CD4-positive, alpha-beta T cell treated with Interleukin-15 for 1 hour (primary cell): ENCODE measurements at places on chromosomes 3 and 15.
A peak's percentile ranks its signal among the peaks of the same experiment; 100 is the strongest.

- no peak for DNase-seq
These were observed 43.3 kb upstream of the MITF start for GRCh38 chr3:69695933-69696332.

DNA sequence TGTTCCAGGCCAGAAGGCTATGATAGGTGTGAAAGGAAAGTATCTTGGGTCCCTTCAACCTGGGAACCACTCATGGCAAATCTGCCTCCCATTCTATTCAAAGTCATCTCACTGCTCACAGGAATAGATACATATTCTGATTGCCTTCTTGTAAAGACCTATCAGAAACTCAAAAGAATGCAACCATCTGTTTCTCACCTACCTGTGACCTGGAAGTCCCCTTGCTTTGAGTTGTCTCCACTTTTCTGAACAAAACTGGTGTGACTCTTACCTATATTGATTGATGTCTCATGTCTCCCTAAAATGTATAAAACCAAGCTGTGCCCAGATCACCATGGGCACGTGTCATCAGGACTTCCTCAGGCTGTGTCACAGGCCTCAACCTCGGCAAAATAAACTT lies 1149.3 kb downstream of the NSUN3 start:
- DNase-seq = no peak

- no peak for DNase-seq
These were observed 59.9 kb upstream of the RASGRP1 start for GRCh38 chr15:38624244-38625205.

- no peak for DNase-seq
These were observed 28.7 kb downstream of the USP8 start for GRCh38 chr15:50452927-50453326.

- DNase-seq = no peak
These were observed 71.9 kb downstream of the FILIP1L start for GRCh38 chr3:100042166-100042981.

DNA sequence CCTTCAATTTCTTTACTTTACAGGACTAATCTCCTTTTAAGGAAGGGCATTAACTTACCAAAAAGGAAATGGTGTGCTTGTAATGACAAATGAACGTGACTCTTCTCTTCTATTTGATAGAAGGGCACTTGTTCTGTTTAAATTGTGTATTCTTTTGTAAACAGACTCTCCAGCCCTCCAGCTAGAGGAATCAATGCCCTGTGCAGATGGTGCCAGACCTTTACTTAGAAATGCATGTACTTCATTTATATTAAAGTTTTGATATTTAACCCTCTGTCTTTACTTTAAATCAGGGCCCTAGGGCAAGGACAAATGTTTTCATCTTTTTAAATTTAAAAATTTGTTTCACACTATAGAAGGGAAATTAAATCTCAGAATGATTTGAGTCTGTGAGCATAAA lies 355.1 kb downstream of the GBE1 start:
- no peak for DNase-seq

DNA sequence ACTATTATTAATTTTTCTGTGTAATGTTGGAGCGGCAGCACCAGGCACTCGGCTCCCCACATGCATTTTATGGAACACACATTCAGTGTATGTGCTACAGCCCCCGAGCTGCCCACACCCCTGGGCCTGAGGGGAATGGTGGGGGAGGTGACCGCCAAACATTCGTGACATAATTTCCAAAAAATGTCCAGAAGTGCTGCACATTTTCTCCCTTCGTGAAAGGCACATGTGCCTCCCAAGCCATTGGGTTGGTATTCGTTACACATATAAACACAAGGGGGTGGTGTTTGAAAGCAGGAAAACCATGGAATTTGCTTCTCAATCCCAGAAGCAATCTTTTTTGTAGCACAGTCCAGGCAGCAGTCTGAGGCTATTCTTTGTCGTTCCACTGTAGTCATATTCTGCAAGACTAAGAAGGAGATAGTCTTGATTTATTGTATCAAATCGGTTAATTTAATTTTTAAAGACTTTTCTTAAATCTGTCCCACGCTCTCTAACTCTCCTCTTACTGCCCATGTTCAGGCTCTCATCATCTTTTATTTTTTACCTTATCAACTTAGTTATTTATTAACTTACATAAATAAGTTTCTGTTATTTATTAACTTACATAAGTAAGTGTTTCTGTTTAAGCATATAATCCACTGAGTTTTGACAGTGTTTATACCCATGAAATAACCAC lies 39.2 kb upstream of the POLR2M start:
- no peak for DNase-seq

DNA sequence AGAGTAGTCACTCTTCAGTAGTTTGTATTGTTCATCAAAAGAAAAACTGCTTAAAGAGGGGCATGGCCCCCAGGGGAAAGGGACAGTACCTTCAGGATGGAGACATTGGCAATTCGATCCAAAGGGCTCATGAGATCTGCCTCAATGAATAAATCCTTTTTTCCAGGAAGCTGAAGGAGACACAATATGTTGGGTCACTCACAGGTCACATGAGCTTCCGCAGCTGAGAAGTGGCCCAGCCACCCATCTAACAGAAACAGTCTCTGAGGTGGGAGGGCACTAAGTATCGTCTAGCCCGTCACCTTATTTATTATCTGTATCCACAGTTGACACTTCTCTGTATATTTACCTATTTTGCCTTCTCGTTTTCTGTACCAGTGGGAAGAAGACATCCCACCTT lies 4.7 kb downstream of the VPS33B start:
- no peak for DNase-seq

GRCh38 chr15:62407962-62408361 lies 242.9 kb upstream of the C2CD4B start:
- DNase-seq = no peak

DNA sequence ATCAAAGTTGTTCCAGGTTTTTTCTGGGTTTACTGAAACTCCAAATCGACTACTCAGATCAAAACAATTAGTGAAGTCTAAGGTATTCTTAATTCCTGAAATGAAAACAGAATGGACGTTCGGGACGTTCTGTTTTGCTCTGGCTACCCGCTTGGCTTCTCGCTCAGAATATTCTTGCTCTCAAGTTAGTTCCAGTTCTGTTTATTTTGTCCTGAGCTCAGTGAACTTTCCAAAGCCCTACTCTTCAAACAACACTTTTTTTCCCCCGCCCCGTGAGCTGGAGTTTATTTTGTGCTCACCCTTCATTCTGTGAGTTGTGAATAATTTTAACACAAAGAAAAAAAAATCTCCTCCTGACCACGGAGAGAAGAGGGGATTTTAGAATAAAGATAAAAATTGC lies 72.6 kb downstream of the SAMMSON start:
- no peak for DNase-seq

GRCh38 chr3:3998140-3998922 lies 199.1 kb downstream of the LRRN1 start:
- no peak for DNase-seq

DNA sequence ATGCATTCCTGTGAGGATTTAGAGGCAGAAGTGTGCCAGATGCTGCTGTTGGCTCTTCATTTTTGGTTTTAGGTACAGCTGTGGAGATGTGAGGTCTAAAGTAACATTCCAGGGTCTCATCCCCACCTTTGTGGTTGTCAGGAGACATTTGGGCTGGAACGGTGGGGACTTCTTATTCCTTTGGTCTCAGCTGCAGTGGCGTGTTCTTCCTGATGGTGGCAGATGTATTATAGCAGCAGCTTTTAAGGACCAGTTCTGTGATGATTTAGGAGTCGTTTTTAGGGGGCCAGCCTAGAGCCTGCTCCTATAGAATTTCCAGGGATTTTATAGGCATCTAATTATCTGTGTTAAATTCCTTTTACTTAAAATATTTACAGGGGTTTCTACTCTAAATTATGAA lies 221.0 kb upstream of the EOMES start:
- no peak for DNase-seq

GRCh38 chr15:52651868-52652267 lies 27.3 kb downstream of the ATOSA start:
- DNase-seq = peak; percentile 46

GRCh38 chr3:112587336-112587735 lies 25.5 kb downstream of the SLC35A5 start:
- DNase-seq = no peak

DNA sequence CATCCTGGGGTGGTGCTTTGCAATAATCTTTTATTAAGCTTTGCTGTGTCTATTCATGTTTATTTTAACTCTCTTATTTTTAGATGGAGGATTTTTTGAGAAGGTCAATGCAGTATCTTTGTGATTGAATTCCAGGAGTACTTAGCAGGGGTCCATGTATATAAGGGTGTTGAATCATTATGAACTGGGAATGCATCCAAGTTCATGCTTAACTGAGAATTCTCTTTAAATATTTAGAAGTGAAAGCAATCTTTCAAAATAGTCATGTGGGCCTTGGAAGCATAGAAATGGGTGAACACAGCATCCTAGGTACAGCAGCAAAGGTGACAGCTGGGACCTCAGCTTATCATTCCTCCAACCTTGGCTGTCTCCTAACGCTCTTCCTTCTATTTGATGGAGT lies 27.3 kb downstream of the SPTSSB start:
- DNase-seq = no peak

- DNase-seq = no peak
These were observed 44.3 kb upstream of the UBE2E1 start for GRCh38 chr3:23761440-23761896.

DNA sequence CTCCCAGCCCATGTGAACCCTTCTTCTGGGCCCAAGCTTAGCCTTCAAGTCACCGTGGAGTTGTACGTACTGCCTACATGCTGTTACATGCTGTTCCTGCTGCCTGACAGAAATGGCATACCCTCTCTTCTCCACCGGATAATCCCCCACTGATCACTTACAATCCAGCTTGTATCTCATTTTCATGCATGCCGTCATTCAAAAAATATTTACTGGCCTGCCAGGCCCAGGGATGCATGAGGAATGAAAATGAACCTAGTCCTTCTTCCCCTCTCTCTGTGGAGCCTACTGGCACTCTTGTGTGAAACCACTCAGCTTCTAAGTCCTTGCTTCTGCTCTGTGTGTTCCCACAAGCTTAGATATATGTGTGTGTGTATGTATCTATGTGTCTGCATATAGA lies 60.6 kb downstream of the WNT5A start:
- DNase-seq = no peak

GRCh38 chr15:41900526-41901380 lies 6.9 kb upstream of the SPTBN5 start:
- no peak for DNase-seq

- no peak for DNase-seq
These were observed 69.0 kb upstream of the FNDC3B start for GRCh38 chr3:171970301-171970788.

- DNase-seq = no peak
These were observed 433 bp downstream of the FILIP1L start for GRCh38 chr3:100113723-100114412.

- DNase-seq = no peak
These were observed 202.8 kb upstream of the BCL6 start for GRCh38 chr3:187947927-187948682.

DNA sequence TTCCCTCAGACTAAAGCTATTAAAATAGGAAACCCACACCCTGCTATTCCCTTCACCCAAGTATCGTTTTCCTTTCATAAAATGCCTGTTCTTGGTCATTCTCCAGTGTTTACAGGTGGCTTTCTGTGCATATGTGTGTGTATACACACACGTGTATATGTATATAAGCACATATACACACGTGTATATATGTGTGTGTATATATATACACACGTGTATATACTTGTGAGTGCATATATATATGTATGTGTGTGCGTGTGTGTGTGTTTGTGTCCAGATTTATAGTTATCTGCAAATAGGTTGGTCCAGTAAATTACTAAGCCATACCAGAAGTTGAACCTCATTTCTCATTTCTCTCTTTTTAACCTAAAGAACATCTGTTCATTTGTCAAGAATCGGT lies 15.7 kb upstream of the TEX9 start:
- DNase-seq = no peak

DNA sequence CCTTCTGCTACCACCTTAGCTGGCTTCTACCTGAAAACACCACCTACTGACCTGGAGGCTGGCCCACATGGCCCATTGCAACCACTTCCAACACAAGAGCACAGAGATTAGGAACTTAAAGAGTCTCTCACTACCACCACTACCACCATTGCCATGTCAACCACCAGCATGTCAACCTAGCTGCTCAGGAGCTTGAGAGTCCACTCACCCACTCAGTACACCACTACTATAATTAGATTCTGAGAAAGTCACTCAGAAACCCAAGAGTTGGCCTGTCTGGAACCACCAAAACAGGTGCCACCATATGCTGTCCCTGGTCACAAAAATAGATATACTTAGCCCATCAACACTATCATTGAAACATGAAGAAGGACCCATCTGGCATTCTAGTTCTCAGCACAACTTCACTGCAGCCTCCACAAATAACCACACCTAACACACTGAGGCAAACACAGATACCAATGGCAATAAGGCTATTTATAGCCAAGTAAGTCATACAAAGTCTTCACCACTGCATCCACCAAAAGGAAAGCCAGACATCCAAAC lies 806.7 kb upstream of the EPHA6 start:
- DNase-seq = no peak

GRCh38 chr3:110518031-110518430 lies 553.6 kb upstream of the NECTIN3 start:
- no peak for DNase-seq

- no peak for DNase-seq
These were observed 93.0 kb upstream of the C2CD4B start for GRCh38 chr15:62257996-62258521.

GRCh38 chr15:70589221-70589620 lies 174.1 kb downstream of the UACA start:
- no peak for DNase-seq

GRCh38 chr15:48682942-48683651 lies 37.6 kb upstream of the FBN1 start:
- DNase-seq = no peak

- DNase-seq = no peak
These were observed 1.2 kb upstream of the TMOD2 start for GRCh38 chr15:51750186-51750585.

GRCh38 chr15:89399238-89400115 lies 64.9 kb upstream of the POLG start:
- peak; percentile 27 for DNase-seq

DNA sequence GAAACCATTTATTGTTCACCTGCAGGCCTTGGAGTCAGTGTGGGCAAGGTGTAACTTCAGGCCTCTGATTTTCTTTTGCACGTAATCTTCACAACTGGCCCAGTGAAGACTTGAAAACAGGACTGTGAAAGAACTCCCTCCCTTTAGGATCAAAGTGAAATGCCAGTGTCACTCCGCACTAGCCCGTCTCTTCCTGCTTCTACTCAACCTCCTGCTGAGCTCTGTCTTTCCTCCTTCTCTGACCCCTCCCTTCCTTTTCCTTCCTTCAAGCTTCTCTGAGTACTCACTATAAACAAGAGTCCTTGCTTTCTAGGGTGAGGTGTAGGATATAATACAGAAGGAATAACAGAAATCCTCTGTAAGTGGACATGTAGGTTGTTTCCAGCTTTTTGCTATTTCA lies 28.5 kb downstream of the TMEM41A start:
- no peak for DNase-seq

GRCh38 chr15:49809894-49810609 lies 189.2 kb downstream of the DTWD1 start:
- DNase-seq = no peak

- no peak for DNase-seq
These were observed 48.1 kb downstream of the CFAP20DC start for GRCh38 chr3:59001675-59002074.

GRCh38 chr15:34759992-34760391 lies 5.2 kb upstream of the GJD2 start:
- no peak for DNase-seq
